ENCODE measurements at places on chromosomes 11 and 22.

GRCh38 chr22:25567251-25567675, 2.8 kb downstream of the GRK3 start:
- no peak for DNase-seq

GRCh38 chr22:20316844-20317401, 2.9 kb downstream of the DGCR6L start:
- DNase-seq: no peak

DNA sequence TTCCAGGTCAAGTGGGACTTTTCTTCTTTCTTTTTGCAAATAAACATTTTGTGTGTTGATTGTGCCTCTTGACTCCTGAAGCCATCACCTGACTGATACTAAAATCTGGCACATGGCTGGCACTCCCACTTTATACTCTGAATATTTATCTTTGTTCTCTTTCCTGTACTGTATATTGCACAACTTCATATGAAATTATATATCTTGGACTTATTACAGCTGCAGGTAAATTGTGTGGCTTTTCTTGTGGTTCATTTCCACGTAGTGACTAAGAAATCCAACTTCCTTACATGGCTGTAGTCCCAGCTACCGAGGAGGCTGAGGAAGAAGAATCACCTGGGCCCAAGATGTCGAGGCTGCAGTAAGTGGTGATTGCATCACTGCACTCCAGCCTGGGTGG, 23.7 kb upstream of the OR5B12 start:
- DNase-seq: no peak

- no peak for DNase-seq
Measured at GRCh38 chr11:11081776-11082175, 223.9 kb upstream of the ZBED5 start.

DNA sequence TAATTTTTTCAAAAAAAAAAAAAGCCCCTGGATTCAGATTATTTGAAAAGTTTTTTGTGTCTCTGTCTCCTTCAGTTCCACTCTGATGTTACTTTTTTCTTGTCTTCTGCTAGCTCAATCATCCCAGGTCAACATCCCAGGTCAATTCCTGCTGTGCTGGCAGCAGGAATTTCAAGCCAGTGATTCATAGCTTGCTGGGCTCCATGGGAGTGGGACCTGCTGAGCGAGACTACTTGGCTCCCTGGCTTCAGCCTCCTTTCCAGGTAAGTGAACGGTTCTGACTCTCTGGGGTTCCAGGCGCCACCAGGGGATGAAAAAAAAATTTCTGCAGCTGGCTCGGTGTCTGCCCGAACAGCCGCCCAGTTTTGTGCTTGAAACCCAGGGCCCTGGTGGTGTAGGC, 31.4 kb downstream of the PLAAT5 start:
- DNase-seq: no peak

DNA sequence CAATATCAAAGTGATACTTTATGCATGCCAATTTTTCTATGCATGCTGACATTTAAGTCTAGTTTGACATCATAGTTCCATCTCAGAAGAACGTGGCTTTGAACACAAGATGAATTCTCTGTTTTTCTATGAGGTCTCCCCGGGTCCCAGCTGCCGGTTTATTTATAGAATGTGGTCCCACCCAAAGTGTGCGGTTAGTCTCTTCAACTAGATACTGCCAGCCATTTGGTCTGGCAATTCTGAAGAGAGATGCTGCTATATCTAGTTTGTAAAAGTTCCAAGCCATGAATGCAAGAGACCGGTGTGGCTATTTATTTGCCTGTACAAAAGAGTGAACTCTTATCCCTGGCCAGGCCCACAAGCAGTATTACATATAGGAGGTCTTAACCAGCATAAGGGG, 9.2 kb downstream of the OR5A2 start:
- no peak for DNase-seq

DNA sequence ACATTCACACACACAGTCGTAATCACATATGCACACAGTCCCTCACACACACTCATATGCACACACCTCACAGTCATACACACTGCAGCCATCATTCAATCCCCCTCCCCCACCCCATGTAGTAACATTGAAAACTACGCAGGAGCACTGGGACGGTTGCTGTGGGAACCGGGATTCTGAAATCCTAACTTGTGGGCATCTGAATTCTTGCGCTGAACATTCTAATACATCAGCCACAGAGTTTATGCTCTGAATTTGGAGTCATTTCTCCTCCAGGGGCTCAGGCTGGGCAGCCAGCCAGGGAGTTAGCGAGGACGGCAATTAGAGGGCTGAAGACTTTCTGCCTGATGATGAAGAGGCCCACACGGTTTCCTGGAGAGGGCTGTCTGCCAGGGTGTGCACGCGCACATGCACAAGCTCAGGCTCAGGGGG, 32.7 kb downstream of the CD6 start:
- no peak for DNase-seq

- DNase-seq: no peak
Measured at GRCh38 chr11:11020747-11021149, 162.9 kb upstream of the ZBED5 start.

DNA sequence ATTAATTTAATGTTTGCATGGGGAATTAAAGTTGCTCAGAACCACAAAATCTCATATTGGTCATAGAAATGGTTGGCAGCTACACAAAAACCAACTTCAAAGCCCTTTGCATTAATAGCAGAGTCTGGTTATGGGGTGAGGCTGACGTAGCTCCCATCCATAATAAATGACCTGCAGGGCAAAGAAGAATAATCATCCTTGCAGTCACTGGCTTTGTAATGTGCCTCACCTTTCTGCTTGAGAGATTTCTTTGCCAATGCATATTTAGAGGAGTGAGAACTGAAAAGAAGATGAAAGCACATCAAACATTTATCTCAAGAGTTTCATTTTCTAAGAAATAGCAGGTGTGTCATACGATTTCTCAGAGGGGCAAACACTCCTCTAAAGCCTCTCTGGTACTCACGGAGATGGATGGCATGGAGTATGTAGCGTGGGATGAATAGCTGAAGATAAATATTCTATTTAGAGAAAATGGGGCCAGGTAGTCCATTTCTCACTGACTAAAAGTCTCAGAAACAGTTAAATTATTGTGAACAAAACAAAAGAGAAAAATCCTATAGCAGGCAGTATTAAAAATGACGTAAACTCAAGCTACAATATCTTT, 1491.9 kb downstream of the FAM181B start:
- no peak for DNase-seq

DNA sequence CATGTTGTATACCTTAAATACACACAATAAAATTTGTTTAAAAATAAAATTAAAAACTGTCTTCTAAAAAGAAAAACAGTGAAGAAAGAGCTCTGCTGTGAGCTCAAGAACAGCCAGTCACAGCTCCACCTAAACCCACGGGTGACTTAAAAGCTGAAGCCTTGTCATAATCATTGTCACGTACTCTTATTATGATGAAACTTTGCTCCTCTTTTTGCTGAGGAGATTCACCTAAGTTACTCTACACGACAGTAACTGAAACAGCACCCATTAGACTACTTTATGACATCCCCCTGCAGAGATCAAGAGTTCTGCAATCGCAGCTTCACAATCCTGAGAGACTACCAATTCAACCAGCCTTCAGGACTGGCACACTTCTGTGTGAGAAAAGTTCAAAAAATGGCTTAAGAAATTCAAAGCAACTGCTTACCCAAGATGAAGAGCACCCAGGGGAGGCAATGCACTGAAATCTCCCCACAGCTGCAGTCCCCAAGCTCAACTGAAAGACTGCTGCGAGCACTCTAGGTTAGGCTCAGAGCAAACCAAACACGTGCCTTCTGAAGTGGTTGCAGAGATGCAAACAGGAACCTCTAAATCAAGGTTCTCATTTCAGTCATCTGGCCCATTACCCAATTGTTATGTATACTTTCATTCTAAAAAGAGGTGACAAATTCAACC, at the start of gene JAML:
Gene JAML, minus strand, starts transcription at position 501 of the 678 bp plus-strand sequence. CDS start 10,145 bp downstream, outside the sequence.
- DNase-seq: no peak

GRCh38 chr22:50723991-50724390, 14.0 kb upstream of the ACR start:
- DNase-seq: no peak

DNA sequence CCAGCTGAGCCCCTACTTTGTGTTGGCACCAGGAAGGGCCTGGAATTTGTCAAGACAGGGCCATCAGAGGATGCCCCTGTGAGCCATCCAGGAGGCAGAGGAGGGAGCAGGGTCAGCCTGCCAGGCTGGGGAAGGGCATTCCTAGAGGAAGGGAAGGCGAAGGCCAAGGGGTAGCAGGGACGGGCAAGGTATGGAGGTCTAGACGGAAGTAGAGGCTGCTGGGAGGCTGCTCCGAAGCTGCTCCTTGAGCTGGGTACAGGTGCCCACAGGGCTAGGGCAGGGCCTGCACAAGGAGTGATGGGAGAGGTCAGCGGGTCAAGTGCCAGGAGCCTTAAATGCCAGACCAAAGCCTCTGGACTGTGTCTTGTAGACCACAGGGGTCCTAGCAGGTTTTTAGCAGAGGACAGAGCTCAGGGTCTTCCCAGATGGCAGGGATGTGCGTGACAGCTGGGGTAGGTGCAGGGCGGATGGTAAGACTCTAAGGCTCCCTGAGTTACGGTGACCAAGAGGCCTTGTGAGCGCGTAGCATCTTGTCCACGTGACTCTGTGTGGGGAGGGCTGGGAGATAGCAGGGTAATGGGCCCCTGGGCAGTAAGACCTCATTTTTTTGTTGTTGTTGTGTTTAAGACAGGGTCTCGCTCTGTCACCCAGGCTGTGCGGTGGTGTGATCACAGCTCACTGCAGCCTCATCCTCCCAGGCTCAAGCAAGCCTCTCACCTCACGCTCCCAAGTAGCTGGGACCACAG, 31.7 kb upstream of the CSNK1E start:
- DNase-seq: no peak

- DNase-seq: no peak
Measured at GRCh38 chr11:8252388-8252787, 11.3 kb downstream of the LMO1 start.

DNA sequence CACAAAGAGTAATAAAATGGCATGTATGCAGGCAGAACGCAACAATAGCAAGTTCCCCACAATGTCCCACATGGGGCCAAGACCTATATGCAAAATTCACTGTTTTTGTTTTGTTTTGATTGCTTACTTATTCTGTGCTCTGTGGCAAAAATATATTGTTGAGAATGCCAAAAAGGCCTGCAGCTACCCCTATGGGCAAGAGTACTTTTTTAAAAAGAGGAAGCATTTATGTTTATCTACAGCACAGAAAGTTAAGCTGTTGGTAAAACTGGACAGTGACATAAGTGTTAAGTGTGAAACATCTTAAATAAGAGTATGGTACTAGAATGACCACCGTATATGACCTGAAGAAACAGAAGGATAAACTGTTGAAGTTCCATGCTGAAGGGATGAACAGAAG, 301.9 kb upstream of the ZC3H12C start:
- no peak for DNase-seq

DNA sequence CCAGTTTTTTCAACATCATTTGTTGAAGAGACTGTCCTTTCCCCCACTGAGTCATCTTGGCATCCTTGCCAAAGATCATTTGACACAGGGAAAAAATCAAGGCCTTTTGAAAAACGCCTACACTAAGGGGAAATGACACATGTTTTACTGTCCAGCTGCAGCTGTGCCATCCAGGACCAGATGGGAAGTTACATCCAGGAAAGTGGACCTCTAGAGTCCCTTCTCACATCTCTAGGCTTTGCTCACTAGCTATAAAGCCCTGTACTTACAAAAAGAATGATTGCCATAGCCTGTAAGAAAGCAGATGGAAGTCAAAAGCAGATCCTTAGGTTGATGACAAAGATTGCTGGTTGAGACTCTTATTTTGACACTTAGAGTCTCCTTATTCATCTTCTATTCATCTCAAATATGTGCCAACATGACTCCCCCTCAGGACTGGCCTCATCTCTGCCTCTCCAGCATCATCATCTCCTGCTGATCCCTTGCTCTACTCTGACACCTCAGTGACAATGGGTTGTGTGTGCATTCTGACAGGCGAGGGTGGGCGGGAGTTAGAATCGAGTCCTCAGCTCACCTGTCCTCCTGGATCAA, 22.8 kb downstream of the OSBP2 start:
- DNase-seq: no peak

- DNase-seq: no peak
Measured at GRCh38 chr22:46469711-46470110, 67.7 kb downstream of the CELSR1 start.

DNA sequence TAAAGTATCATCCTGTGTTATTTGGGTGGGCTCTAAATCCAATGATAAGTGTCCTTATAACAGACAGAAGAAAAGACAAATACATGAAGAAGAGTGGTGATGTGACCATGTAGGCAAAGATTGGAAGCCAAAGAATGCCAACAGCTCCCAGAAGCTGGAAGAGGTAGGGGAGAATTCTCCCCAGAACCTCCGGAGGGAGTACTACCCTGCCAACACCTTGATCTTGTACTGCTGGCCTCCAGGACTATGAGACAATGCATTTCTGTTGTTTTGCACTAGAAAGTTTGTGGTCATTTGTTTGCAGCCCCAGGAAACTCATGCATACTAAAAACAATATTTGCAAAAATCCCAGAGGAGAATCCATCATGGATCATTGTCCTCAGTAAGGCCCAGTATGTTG, 115.0 kb upstream of the ARHGAP20 start:
- no peak for DNase-seq

DNA sequence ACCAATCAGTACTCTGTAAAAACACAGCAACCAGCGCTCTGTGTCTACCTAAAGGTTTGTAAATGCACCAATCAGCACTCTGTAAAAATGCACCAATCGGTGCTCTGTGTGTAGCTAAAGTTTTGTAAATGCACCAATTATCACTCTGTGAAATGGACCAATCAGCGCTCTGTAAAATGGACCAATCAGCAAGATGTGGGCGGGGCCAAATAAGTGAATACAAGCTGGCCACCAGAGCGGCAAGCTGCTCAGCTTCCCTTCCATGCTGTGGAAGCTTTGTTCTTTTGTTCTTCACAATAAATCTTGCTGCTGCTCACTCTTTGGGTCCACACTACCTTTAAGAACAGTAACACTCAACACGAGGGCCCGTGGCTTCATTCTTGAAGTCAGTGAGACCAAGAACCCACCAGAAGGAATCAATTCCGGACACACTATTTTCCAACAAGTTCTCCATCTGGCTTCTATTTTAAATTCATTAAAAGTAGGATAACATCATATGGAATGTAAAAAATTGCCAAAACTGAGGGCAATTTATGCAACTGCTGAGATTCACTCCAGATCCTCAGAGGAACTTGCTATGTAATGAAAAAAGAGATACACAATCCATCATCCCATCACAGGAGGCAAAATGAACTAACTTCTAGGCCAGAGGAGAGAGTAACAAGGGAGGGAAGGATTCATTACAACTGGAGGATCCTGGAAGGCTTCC, 3.1 kb upstream of the PANX1 start:
- DNase-seq: no peak

- no peak for DNase-seq
Measured at GRCh38 chr11:111937844-111938243, 701 bp downstream of the DIXDC1 start.

DNA sequence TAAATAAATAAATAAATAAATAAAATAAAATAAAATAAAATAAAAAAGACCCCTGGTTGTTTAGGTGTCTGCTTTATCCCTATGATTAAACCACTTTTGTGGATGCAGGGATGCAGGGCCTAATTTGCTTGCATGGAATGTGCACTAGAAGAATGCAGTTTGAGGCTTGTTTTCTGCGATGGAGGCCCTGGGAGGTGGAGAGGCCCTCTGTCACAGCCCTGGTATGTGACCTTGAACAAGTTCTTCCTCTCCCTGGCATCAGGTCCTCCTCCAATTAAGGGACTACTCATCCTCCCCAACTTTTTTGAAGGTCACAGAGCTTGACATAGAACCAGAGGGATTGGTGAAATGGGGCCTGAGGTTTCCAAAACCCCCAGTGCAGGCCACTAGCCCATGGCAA, 22.7 kb downstream of the KCNJ4 start:
- DNase-seq: no peak

All from stimulated activated CD4-positive, alpha-beta T cell treated with anti-CD3 and anti-CD28 coated beads, Interleukin-1b, Interleukin-23, amount 100 ng/mL, for 1 hour (primary cell).